Activated CD8-positive, alpha-beta T cell treated with anti-CD3 and anti-CD28 coated beads for 36 hours (primary cell): ENCODE measurements at places on chromosomes 12 and 14. TPM values are rescaled to one million over a fixed set of nuclear protein-coding genes. Genes with fewer than 3 reads are reported as not detected.

The KRT77 gene
- total RNA-seq, result not detected

The TAS2R30 gene
- 2.3 TPM for total RNA-seq

The ASB2 gene
- 11.7 TPM for total RNA-seq

DNA sequence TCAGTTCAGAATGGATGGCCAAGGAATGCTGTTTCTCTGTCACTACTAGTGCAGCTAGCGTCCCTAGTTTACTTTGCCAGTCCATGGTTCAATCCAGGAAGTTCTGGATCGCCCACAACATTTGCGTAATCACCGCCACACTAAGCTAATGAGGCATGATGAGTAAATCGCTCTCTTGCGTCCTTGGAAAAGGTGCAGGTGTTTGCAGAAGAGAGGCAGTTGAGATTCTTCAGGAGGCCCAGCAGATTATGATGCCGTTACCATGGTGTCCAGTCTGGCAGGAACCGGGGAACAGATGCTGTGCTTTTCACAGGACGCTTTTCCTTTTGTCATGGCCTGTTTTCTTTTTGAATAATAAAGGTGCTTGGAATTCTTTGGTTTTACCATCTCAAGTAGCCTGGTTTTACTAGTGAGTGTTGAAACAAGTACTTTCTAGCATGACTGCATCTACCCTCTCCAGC, 9.0 kb downstream of the TPH2 start:
- DNase-seq, result no peak

DNA sequence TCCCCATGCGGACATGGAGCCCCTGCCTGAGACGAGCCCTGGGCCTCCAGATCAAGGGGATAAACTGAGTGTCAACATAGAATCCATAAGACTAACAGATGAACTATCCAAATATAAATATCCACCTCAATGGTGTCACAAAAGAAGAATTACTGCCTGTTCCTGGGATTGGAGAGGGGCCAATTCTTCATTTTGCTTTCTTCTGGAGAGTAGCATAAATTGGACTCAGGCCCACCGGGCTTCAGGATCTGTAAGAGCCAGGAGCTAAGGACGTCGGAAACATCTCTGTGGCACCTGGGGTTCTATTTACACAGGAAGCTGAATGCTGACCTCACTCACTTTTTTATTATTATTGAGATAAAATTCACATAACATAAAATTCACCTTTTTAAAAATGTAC, 408.2 kb upstream of the CCDC196 start:
- DNase-seq, result no peak

GRCh38 chr12:5456906-5457305, 25.0 kb downstream of the NTF3 start:
- no peak for DNase-seq

DNA sequence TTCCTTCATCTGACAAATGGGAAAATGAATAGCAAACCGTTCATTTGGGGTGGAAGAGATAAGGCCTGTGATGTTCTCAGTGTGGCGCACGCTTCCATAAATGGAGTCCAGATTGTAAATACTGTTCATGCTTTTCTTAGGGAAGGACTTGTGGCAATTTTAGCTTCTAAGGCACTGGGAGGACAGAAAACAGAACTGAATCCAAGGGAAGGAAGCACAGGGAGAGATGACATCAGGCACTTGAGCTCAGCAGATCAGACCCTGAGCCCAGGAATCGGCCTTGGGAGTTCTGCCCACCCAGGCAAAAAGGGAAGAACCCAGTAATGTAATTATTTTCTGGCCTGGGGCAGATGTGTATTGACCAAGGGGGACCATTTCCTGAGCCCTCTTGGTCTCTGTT, 7.2 kb upstream of the SH2B3 start:
- no peak for DNase-seq

DNA sequence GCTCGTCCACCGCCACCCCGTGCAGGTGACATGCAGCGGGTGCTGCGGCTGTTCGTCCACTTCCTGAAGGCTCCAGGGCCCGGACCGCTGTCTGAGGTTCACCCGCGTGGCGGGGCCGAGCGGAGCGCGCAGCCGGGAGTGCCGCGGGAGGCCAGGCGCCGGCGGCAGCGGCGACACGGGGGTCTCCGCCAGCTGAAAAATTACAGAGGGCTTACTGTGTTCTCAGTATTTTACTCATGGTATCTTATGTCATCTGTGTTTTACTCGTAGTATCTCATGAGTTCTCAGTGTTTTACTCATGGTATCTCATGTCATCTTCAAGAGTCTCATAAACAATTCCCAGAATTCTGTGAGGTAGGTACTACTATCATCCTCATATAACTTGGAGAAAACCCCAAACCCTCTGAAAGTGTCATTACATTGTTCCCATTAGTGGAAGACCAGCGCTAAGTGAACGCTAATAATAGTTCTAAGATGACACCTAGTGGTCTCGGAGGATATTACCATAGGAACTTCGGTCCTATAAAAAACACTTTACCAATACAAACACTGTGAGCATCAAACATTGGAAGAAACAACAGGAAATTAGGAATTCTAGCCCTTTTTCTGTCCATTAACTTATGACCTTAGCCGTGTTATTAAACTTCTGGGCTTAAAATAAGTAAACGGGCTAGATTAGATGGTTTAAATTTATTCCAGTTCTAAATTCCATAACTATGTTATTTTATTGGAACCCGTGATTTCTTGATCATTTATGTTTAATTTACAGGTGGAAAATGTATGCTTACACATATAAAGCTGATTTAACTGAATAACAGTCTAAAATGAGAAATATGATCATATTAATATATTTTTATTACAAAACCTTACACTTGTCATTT, 32.4 kb downstream of the AK7 start:
- peak; percentile 41 for DNase-seq

DNA sequence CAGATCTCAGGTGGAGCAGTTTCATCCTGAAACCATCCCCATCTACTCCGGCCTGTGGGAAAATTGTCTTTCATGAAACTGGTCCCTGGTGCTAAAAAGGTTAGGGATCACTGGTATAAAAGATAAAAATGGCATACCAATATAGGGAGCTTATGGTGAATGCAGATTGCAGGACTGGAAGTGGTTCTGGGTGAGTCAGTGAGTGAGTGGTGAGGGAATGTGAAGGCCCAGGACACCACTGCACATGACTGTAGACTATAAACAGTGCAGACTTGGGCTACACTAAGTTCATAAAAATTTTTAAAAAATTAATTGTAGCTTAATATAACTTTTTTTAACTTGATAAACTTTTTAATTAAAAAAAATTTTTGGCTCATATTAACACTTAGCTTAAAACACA, 67.0 kb upstream of the RD3L start:
- no peak for DNase-seq

- peak; percentile 50 for DNase-seq
Measured at GRCh38 chr14:96501217-96501739, 904 bp upstream of the PAPOLA start.

DNA sequence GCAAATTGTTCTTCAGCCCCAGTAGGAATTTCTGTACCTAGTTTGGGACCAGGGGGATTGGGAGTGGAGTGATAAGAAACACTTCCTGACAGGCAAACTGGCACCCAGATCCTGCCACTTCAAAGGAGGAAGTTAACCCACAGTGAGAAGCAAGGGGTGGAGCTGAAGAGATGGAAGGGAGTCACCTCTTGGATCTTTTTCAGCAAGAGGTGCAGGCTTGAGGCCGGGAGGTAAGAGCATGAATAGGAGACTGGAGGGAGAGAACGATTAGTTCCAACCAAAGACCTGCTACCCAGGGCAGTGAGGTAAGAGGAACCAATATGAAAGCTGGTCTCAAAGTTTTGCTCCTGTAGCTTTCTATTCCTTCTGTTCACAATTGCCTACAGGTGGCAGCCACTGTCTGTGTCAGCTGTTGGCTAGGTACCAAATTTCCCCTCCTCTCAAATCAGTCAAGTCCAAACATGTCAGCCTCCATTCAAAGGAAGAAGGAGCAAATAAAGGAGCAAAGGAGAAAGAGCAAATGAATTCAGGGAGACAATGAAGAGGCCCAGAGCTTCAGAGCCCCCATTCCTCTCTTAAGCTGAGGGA, 14.9 kb upstream of the TAC3 start:
- peak; percentile 39 for DNase-seq

DNA sequence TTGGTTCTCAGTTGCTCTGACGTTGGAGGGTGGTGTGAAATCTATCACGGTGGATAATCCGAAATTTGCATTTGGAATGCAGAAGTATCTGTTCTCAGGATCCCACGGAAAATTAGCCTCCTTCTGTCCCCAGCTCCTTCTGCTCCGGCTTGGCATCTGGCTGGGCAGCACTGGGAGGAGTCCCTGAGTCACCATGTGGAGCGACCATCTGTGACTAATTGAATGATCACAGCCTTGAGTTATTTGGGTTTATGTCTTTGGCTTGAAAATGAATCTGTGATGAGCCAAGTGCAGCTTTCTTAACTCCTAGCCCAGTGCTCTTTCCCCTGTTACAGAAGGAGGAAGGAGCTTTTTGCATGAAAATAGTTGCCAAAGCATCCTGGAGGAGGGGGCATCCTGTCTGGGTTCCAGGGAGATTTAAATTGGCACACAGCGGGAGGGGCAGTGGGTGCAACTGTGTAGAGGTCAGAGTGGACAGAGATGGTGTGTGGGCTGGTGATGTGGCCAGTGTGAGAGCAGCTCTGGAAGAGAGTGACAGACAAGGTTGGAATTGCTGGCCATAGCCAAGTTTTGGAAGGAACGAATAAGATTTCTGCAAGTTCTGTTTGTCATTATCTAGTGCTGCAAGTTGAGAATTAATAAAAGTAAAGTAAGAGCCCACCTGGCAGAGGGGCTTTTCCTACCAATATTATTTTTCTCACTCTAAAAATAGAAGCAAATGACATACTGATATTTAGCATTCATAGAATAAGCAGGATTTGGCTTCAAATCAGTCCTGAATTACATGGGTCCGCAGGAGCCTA, 74.4 kb downstream of the SLC24A4 start:
- no peak for DNase-seq

The SSTR1 gene
- not detected for total RNA-seq
